ENCODE measurements at places on chromosomes 12 and 14.
A peak's percentile ranks its signal among the peaks of the same experiment; 100 is the strongest.

DNA sequence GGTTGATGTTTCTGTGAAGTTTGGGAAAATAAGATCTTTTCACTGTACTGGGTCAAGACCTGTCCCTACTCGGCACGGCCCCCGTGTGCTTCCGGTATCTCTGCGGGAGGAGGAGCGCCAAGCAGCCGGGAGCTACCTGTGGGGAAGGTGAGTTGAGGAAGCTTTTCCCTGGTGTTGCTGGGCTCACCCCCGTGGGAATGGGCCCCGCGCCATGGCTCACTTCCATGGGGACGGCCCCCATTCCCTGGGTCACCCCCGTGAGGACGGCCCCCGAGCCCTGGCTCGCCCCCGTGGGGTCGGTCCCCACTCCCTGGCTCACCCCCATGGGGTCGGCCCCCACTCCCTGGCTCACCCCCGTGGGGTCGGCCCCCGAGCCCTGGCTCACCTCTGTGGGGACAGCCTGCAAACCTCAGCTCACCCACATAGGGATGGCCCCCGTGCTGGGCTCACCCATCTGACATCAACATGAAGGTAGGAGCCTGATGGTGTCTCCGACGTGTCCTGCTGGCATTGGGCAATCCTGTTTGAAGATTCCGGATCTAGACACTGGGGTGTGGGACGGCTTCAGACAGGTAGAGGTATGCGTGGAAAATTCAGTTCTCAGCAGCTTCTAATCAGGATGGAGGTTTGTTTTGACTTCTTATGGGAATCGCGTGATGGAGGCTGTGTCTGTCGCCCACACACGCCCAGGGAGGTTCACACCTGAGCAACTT, 9.1 kb downstream of the LRCOL1 start:
- no peak for DNase-seq

- no peak for DNase-seq
Measured at GRCh38 chr12:121983536-121984210, 38.0 kb upstream of the BCL7A start.

DNA sequence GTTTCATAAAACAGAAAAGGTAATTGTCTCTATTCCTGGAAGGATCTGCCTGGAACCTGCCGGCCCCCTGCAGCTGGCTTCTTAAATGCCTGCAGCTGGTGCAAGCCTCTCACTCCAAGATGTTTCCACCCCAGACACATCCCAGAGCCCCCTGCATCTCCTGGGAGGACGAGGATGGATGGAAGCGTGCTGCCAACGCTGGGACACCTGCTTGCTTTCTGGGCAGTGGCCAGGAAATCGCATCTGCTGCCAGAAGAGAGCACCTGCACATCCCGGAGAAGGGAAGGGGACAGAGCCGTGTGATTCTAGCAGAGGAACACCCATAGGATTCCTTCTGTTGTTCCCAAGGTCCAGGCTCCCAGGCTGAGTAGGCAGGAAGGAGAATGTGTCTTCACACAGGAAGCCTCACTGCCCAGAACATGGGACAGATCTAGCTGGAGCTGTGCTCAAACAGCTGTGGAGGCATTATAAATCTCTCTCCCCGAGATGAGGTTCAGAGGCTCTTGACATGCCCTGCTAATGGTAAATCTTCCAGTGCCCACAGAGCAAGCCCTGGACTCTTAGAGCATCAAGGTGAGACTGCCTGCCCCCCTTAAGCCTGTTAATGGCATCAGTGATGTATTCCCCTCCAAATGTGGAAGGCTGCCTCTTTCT, 138.8 kb upstream of the MAP1LC3B2 start:
- DNase-seq: no peak

DNA sequence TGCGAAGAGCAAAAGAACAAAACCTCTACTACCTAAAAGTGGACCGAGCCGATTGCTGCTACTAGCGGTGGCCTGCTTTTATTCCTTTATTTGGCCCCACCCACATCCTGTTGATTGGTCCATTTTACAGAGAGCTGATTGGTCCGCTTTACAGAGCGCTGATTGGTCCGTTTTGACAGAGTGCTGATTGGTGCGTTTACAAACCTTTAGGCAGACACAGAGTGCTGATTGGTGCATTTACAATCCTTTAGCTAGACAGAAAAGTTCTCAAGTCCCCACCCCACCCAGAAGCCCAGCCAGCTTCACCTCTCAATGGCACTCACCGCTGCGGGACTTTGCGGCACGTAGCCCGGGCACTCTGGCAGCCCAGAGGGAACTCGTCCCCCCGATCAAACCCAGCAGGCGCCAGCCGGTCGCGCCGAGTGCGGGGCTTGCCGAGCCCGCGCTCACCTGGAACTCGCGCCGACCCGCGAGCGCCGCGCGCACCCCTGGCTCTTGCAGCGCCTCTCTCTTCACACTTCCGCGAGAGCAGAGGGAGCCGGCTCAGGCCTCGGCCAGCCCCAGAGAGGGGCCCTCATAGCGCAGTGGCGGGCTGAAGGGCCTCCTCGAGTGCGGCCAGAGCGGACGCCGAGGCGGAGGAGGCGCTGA, 8.7 kb upstream of the FGD4 start:
- DNase-seq: peak; percentile 11

DNA sequence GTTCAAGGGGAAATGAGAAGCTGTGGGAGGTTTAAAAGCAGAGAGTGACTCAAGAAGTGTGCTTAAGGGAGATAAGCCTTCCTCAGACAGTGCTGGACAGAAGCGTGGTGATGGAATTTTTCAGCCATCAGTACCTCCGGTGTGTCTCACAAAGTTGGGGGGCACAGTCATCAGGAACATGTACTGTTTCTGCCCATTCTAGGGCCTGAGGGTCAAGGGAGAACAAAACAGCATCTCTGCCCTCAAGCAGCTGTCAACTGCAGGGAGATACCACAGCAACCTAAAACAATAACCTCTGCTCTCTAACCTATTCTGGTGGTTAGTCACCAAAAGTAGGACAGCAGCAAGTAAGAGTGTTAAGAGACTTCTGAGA, 2.0 kb upstream of the STON2 start:
- no peak for DNase-seq

DNA sequence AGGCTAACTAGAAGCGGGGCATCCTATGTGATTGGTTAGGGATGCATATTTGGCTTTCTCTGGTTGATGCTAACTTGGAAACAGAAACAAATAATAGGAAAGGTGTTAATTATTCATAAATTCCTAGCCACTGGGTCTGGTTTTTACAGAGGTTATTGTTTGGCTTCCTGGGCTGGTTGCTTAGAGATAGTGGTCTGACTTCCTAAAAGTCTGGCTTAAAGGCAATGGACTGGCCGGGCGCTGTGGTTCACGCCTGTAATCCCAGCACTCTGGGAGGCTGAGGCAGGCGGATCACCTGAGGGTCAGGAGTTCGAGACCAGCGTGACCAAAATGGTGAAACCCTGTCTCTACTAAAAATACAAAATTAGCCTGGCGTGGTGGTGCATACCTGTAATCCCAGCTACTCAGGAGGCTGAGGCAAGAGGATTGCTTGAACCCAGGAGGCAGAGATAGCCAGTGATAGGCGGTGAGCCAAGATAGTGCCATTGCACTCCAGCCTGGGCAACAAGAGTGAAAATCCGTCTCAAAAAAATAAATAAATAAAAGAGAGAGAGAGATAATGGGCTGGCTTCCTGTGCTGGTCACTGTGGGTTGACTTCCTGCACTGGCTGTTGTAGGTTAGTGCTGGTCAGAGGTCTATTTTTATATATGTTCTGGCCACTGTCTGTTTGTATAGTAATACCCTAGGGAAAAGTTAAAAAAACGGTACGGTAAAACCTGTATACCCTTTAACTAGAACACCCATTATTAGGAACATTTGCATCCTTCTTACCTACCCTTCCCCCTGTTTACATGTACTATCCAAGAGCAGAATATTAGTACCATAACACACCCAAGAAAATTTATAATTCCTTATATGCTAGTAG, 24.1 kb downstream of the OR6S1 start:
- DNase-seq: no peak
